Smooth muscle cell of the pulmonary artery (primary cell): ENCODE measurements at places on chromosomes 12 and 14. TPM values are rescaled to one million over a fixed set of nuclear protein-coding genes. Genes with fewer than 3 reads are reported as not detected.

The REC8 gene
- 0.65 and 1.2 TPM in 2 replicates for total RNA-seq

The NTS gene
- total RNA-seq = 0.39 and 51.1 TPM in 2 replicates

The CLEC14A gene
- 0.33 and 0.69 TPM in 2 replicates for total RNA-seq

The GUCY2C gene
- not detected in 2 replicates for total RNA-seq

The CD69 gene
- not detected in 2 replicates for total RNA-seq

The TSHR gene
- total RNA-seq = under 0.01 TPM in 1 of 2 replicates, not detected in the other

The SERPINA12 gene
- not detected in 2 replicates for total RNA-seq

The EFS gene
- total RNA-seq = 4.7 and 15.0 TPM in 2 replicates

The GALNT8 gene
- total RNA-seq = 0.07 TPM in 1 of 2 replicates, not detected in the other

The WASHC4 gene
- total RNA-seq = 88.9 and 109 TPM in 2 replicates

The GSC gene
- total RNA-seq = 0.46 TPM in 1 of 2 replicates, not detected in the other
